ENCODE measurements at places on chromosomes 5 and 9.

GRCh38 chr9:129610473-129611306, 10.2 kb downstream of the C9orf50 start:
- peak; percentile 74 for DNase-seq

DNA sequence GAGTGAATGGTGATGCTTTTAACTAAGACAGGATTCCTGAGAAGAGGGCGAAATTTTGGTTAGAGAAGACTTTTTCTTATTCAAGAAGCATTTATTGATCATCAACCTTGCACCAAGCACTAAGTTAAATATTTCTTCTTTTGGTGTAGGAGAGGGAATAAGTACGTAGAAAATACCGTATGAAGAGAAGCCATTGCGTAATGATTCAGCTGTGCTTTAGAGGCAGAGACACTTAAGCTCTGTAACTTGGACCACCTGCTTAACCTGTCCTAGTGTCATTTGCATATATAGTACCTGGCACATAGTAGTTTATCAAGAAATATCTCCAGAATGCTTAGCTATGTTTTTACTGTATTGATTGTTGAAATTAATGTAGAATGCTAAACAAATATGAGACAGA, 430.9 kb upstream of the ZNF608 start:
- no peak for DNase-seq

DNA sequence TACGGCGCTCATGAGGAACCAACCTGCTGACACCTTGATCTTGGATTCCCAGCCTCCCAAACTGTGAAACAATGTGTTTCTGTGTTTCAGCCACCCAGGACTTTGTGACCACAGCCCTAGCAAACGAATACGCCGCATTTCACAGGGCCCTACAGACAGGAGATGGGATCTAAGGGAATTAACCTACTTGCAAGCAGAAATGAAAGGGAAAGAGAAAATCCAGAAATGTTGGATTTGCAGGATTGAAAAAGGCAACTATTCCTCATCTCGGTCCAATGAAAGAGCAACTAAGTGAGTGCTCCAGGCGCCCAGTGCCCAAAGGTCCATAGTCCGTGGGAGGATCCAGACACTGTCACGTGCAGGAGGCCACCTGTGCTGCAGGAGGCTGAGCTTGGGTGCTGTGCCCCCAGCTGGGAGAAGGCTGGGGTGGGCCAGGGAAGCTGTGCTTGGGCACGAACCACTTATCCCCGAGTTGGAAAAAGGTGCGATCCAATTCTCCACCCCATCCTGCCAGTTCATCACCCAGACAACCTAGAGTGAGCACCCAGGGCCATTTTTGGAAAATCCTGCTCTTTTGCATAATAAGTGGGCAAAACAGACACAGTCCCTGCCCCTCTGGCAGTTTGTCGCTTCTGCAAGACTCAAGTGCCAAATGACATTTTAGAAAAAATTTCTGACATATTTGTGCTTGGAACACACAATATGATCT, 177.9 kb downstream of the C9orf50 start:
- no peak for DNase-seq

DNA sequence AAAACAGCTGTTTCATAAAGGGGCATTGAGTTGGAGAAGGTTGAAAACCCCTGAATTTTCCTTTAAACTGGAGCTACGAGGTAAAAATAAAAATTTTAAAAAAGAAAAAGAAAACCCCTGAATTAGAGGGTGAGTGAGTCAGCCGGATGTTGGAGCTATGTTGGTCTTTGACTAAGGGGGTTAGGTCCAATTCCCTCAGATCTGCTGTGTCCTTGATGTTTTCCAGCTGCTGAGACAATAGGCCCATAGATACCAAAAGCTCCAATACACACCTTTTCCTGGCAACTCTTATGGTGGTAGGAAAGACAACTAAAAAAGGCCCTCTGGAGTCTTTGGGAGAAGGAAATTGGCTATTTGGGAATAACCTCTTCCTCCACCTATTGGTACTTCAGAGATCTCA, 79.4 kb upstream of the SAP30L start:
- no peak for DNase-seq

DNA sequence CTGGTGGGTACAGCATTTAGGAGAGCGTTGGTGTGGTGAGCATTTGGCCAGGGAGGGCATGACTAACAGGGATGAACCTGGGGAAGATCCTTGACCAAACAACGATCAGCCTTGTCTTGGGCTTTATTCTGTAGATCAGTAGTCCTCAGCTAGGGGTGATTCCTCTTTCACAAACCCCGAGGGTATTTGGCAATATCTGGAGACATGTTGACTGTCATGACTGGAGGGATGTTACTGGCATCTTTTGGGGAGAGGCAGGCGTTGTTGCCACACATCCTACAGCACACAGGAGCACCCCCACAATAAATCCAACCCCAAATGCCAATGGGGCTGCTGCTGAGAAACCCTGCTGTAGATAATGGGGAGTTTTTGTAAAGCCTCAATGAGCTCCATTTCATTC, 43.9 kb downstream of the OSTF1 start:
- no peak for DNase-seq

DNA sequence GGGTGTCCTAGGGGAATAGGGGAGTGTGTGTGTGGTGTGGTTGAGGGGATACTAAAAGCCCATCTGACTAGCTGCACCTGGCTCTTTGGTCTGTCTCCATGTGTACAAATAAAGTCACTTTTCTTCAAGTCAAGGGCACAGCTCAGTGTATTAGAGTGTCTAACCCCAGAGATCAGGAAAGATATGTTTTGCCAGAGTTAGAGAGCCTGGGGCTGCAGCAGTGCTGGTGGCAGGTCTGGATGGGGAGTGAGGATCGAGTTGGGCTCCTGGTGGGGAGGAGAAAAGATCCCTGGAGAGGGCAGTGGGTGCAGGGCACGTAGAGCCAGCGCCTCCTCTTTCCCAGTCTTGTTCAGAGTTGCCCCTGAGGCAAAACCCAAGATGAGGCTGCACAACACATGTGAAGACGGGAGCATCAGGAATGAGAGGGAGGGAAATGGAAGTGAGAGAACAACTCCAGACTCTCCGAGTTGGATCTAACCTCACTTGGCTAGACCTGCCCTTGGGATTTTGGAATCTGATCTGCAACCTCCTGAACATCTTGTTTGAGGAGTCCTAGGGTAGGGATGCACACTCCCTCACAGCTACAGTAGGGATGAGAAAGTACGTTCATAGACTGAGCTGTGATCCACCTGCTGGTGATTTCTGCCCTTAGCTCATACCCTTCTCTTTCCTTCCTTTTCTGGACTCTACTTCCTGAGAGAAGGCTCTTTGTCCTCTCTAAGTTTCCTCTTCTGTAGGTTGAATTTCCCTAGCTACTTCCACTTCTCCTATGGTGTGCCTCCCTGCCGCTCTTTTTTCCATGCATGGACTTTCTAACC, 309.9 kb downstream of the ZSWIM6 start:
- no peak for DNase-seq

GRCh38 chr9:23322392-23322791, 503.6 kb downstream of the ELAVL2 start:
- no peak for DNase-seq

DNA sequence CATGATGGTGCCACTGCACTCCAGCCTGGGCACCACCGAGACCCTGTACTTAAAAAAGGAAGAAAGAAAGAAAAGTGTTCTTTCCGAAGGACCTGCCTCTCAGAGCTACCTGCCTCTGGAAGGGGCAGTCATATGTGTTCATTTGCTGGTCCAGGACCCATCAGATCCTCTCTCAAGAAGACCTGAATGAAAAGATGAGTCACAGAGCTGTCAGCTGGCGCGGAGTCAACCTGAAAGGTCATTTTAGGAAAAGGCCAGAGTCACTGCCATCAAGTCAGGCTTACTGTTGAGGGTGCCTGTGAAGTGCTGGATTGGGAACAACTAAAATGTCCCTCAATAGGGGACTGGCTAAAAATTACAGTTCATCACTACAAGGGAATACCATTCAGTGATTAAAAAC, 14.9 kb upstream of the HRH2 start:
- no peak for DNase-seq

GRCh38 chr9:136023410-136024225, 62.4 kb upstream of the UBAC1 start:
- no peak for DNase-seq

GRCh38 chr5:55900068-55900467, 48.9 kb downstream of the IL31RA start:
- no peak for DNase-seq

DNA sequence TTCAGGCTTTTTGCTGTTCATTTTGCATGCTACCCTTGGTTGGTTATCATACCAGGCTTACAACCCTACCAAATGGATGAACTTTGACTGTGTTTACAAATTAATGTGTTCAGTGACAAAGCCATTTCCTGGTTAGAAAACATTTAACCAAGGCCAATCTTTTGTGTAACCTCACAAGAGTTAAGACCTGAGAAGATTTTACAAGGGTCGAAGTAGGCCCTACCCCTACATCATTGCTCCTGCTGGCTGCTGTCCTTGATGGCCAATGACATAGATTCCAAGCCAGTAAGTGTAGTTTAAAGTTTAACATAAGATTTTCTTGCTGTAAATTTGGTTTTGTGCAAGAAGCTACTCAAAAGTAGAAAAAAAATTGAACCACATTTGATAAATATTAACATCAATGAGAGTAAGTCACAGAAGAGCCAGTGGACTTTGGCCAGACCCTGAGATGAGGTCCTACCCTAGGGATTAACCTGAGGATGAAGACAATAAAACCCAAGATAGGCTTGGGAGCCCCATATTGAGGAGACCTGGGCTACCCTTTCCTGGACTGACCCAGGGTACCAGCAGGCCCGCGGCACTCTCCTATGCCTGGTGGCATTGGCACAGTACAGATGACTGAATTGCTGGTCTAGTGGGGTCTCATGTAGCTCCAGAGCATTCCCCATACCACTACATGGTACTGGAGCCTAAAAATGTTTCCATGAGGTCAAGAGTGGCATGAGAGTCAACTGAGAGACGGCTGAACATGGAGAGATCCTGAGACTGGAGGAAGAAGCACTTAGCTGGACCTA, 8.3 kb downstream of the C1QTNF3 start:
- DNase-seq, result no peak

GRCh38 chr5:116478491-116478890, 96.1 kb downstream of the SEMA6A start:
- DNase-seq, result no peak

GRCh38 chr5:170273968-170274710, 23.4 kb downstream of the LCP2 start:
- DNase-seq, result no peak

DNA sequence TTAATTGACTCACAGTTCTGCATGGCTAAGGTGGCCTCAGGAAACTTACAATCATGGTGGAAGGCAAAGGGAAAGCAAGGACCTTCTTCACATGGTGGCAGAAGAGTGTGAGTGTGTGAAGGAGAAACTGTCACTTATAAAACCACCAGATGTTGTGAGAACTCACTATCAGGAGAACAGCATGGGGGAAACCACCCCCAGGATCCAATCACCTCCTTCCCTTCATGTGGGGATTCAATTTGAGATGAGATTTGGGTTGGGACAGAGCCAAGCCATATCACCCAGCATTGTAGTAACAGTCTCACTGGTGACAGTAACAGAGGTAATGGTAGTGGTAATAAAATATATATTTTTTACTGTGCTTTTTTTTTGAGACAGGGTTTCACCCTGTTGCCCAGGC, 18.1 kb downstream of the ZBTB5 start:
- DNase-seq, result no peak

GRCh38 chr5:116669261-116670031, 94.8 kb upstream of the SEMA6A start:
- DNase-seq, result peak; percentile 37

DNA sequence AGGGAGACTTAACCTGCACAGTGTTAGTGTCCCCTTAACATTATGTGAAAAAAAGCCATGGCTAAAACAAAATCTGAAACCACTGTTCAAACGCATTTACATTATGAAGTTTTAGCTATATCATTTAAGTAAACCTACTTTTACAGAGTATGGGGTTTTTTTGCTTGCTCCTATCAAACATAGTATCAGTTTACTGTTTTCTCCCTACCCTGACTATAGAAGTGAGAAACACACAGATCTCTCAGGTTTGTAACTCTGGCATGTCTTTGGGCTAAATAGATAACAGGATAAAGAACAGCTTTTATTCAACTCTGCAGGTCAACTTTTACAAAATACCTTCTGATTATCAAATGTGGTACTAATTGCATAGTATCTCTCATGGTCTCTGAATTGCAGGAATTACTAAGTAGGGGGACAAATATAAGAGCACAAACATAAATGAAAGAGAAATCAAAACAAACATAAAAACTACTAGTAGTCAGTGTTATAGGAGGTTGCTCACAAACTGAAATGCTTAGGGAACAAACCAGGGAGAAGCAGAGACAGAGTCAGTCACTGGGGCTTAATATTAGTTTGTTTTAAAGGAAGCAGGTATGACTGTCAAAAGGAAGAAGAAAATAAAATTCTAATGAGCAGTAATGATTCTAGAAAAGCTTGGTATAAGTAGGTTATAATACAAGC, 155.8 kb downstream of the MLLT3 start:
- DNase-seq, result no peak
